Vagina (tissue), 2 donors: ENCODE measurements at places on chromosomes 16 and 17.

GRCh38 chr17:65509032-65509431 is 52.4 kb downstream of the AXIN2 start:
- DNase-seq: no peak

DNA sequence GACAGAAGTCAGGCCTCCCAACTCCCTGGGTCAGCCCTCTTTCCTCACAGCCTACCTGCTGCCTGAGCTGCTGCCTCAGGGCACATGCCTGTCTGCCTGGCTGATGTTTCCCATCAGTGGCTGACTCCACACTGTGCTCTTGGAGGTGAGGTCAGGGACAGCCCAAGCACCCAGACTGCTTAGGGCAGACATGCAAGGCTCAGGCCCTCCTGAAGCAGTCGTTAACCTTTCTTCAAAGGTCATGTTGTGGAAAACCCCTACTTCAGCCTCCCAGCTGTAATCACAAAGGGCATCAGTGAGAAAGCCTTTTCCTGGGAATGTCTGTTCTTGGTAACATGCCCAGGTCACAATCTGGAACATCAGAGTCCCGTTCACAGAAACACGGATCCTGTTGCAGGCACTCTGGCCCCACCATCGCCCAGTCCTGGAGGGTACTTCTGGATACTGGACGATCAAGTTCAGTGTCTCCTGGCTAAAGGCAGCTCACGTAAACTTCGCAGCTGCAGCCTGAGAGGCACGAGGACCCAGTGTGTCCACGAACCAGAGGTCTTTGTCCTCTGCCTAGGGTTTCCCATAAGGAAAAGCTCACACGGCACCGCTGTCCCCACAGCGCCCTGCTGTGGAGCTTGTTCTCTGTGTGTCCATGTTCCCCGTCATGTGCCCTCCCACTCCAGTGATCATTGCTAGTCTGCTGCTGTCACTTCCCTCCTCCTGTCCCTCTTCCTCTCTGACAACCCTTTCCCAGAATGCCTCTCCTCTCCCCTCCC is 54.9 kb downstream of the GNAO1 start:
- DNase-seq: no peak

DNA sequence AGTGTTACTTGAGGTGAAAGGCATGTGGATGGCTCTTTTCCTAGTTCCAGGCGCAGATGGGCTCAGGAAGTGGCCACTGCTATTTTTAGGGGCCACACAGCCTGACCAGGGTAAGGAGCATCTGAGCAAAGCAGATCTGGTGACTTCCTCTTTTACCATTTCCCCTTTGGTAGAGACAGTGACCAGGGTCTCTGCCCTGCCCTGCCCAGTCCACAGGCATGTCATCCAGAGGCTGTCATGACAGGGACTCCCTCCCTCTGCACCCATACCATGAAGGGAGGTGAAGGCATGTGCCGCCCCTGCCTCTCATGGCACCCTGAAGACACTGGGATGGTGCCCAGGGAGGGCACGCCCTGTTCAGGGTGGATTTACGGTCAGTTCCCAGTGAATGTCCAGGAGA is 2.2 kb downstream of the PLA2G15 start:
- no peak for DNase-seq

- DNase-seq: no peak
These were observed 929 bp downstream of the TMEM11 start for GRCh38 chr17:21212826-21213637.

- no peak for DNase-seq
These were observed 17.1 kb upstream of the NAGLU start for GRCh38 chr17:42518755-42519545.

DNA sequence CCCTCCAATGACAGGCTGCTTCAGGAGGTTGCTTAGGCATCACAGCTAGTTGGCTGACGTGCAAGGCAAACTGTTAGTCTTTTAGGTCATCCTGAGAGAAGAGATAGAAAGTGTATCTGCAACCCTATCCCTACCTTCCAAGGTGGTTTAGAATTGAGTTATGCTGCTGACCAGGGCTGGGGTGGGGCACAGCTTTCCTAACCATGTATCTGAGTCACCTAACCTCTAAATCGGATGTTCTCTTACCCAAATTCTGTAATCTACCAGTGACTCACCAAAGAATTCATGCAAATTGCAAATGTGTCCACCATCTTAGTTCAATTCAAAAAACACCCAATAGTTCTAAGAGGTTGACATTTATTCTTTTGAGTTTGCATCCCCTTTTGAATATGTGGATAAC is 107.2 kb upstream of the DYNLRB2 start:
- DNase-seq: no peak

DNA sequence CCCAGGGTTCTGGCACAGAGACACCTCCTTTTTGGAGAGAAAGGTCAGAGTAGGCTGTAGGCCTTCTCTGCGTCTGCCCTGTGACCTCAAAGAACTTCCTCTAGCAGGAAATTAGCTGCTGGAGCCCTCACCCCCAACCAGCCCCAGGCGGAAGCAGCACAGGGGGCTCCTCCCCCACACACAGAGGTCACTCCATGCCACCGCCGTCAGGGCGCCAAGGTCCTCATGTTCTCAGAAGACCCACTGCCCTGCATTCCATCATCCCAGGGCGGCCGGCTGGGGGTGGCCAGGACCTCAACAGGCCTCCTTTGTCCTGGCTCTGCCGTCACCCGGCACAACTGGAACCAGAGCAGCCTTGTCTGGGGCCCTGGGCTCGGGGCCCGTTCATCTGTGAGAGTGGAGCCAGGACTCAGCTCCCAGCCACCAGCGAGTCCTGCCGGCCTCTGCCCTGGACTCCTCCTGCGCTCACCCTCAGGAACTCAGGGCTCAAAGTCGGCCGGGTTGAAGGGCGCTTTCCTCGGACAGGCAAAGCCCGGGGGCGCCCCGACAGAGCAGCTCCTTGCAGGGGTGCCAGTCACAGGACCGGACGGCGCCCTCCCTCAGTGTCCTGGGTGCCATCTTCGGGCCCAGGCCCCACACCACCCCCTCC is 1.2 kb downstream of the TMC6 start:
- DNase-seq: no peak

DNA sequence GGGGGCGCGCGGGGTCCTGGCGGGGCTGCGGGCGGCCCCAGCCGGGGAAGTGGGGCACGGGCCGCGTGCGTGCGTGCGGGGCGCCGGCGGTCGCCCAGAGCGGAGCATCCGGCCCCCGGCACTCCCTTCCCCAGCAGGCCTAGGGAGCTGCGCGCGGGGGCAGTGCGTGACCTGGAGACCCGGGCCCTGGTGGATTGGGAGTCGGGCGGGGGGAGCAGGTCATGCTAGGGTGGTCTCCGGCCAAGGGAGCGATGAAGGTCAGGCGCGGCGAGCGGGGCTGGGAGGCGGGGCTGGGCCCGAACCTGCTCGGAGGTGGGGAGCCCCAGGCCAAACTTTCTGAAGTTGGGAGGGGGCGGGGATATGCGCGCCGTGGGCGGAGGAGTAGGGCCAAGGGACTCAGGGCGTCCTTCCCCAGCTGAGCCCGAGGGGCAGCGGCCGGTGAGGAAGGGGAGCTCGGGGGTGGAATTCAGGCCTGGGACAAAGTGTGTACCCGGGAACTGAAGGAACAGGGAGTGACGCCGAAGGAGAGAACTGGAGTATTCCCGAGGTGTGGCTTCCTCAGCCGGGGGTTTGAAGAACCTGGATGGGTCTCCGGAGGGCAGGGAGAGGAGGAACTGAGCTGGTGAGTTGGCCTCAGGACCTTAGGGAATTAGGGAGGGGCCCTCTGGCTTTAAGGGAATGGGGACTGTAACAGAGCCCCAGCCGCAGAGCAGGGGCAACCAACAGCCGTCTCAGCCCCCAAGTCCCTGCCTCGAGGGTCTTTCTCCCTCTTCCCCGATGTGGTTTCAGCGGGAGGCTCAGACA is 589 bp downstream of the XYLT2 start:
- DNase-seq: no peak

- DNase-seq: no peak
These were observed 200.5 kb upstream of the ASIC2 start for GRCh38 chr17:33493566-33493965.

DNA sequence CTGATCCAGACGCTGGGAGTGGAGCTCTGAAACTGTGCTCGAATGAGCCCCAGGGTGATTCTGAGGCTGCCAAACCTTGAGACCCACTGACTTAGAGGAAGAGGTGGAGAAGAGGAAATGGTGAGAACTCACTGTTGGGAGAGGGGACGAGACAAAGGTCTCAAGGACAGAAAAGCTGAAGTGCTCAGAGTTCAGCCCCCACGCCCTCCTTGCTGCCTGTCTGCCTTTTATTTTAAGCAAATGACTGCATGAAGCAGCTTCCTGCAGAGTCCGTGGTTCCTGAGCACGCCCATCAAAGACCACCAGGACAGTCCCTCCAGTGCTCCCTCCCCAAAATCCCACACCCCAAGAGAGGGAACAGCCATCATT is 20.4 kb downstream of the COTL1 start:
- no peak for DNase-seq

DNA sequence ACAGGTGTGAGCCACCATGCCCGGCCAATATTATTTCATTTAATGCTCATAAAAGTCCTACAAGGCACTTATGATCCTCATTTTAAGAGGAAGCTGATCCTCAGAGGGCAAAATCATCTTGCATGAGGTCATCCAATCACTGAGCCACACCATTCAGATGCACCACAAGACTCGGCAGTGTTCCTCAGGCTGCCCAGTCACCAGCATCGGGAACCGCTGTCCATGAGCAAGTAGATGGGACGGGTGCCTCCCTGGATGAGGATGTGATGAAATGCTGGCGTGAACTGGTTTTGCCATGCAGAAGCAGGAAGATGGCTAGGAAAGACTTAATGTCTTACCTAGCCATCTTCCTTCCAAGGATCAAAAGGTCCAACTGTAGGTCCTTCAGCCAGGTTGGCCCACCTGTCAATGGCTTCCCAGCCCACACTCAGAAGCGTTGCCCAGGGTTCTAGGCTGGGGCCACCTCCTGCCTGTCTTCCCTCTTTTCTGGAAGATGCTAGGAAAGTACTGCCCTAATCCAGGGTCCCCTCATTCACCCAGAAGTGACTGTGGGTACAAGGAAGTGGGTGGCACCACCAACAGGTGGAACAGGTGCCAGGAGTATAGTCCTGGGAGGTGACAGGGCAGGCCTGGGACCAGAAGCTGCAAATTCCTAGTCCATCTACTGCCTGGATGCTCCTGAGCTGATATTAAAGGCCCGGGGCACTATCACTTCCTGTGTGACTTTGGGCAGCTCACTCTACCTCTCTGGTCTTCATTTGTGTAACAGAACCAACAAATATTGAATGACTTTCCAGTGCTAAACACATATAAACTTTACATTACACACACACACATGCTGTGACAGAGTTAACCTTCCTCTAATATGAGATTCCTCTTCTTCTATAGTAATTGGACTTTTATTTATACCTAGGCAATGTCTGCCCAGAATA is 32.2 kb upstream of the CRYBA1 start:
- no peak for DNase-seq

- DNase-seq: no peak
These were observed 304.2 kb upstream of the TNRC6C start for GRCh38 chr17:77654296-77654695.

GRCh38 chr16:49674351-49674851 is 181.5 kb downstream of the ZNF423 start:
- no peak for DNase-seq

DNA sequence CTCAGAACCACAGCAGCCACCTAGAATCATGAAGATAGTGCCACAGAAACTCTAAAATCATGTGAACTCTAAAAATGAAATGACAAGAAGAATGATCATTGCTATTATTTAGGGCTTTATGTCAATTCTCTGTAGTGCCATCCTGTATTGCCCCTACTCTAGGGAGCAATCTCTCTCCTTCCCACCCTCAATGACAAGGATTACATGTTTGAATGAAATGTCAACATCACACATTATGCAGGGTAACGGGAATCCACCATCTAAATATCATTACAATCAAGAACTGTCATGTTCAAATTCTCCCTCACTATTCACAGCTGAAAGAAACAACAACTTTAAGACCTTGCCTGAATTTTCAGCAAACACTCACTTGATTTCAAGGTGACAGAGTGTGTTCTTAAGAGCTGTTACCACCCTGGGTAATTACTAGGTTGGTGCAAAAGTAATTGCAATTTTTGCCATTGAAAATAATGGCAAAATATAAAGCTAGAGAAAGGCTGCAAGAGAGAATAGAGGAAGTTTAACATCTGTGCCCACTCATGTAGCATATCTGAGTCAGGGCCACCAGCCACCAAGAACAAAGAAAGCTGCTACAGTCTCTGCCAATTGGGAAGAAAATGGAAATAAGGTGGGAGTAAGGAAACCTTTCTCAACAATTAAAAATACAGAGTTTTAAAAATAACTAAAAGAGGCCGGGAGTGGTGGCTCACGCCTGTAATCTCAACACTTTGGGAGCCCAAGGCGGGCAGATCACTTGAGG is 112.8 kb upstream of the PSMD7 start:
- DNase-seq: no peak

DNA sequence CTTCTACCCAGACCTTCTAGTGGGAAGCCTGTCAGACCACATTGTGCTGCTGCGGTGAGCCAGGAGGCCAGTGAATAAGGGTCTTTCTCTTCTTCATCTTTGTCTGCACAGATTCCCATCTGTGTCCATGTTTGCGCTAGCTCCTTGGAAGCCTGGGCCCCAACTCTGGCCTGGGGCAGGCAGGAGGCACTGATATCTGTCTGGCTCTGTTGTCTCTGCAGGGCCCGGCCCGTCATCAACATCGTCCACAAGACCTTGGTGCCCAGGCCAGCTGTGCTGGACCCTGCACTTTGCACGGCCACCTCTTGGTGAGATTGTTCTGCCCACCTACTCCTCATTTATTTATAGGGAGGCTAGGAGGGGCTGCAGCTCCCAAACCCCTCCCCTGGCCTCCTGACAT is 18.3 kb downstream of the ITGA3 start:
- DNase-seq: no peak

DNA sequence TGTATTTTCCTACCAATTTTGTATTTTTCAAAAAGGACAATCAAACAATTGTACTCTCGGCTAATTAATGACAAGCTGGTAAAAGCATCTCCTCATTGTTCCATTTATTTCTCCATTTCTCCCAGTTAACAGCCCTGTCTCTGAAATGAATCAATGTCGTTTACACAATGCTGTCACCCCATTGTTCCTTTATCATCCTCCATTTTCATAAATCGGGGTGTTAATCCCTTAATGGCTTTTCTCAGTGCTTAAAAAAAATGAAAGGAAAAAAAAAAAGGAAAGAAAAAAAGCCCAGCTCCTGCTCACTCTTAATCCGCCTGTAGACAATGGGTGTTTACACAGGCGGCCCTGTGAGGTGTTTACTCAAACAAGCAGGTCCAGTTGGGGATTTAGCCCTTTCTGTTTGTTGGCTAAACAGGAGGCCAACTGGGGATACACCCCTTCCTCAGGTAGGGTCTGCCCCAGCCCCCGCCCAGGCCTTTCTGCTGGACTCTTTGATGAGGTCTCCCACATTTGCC is 86.8 kb upstream of the SALL1 start:
- no peak for DNase-seq

- no peak for DNase-seq
These were observed 7.5 kb upstream of the RASD1 start for GRCh38 chr17:17503566-17504130.

DNA sequence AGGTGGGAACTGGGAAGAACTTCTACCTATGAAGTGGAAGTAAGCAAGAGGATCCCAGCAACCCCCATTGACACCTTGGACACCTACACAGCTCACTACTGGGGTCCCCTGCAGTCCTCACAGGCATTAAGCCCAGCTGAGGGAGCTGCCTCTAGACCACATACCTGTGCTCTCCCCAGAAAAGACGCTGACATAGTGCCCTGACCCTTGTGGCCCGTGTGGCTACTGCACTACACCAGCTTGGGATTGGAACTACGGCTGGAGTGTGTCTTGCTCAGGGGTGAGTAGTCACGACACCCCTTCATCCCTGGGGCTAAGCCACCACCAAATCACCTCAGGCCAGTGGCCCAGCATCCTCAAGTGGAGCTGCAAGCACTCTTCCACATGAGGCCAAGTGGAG is 54.2 kb upstream of the NSRP1 start:
- no peak for DNase-seq

GRCh38 chr17:38451030-38451839 is 23.0 kb downstream of the ARHGAP23 start:
- no peak for DNase-seq
